CD4-positive, alpha-beta T cell treated with Interleukin-17A for 4 hours (primary cell): ENCODE measurements at places on chromosomes 1 and 21.

- no peak for DNase-seq
Observed at GRCh38 chr1:226563666-226564065, 15.1 kb downstream of the STUM start.

- no peak for DNase-seq
Observed at GRCh38 chr1:244826712-244827111, 8.7 kb upstream of the COX20 start.

GRCh38 chr21:34871026-34871908, 177.8 kb downstream of the RUNX1 start:
- no peak for DNase-seq

DNA sequence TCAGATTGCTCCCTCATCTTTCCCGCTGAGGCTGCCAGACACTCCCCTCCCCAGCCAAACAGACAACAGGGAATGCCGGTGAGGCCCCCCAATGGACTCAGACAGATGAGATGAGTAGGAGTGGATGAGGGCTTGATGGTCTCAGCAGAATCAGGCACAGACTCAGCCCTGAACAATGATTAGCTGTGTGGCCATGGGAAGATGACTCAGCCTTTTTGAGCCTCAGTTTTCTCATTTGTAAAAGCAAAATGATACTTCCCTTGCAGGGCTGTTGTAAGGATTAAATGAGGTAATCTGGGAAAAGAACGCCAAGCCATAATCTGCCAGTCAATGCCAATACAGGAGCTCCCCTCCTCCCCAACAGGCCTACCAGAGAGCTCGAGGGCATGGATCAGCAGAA, 12.4 kb downstream of the C1orf198 start:
- no peak for DNase-seq

- DNase-seq: no peak
Observed at GRCh38 chr21:16592381-16592780, 862.6 kb downstream of the USP25 start.

DNA sequence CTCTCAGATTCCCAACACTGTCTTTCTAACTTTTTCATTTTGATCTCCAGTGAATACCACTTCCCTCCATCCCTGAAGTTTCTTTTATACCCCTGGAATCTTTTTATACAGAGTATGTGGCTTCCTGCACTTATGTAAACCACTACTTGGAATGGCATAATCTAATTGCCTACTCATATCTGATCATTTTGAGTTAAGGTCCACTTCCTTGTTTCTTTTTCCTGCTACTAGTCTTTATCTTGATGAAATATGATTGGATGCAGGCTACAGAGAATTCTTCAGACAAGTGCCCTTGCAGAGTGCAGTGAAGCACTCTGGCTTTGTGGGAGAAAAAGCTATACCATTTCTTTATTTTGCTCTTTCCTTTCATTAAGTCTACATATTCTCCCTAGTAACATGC, 325.3 kb upstream of the ADAMTS5 start:
- no peak for DNase-seq

DNA sequence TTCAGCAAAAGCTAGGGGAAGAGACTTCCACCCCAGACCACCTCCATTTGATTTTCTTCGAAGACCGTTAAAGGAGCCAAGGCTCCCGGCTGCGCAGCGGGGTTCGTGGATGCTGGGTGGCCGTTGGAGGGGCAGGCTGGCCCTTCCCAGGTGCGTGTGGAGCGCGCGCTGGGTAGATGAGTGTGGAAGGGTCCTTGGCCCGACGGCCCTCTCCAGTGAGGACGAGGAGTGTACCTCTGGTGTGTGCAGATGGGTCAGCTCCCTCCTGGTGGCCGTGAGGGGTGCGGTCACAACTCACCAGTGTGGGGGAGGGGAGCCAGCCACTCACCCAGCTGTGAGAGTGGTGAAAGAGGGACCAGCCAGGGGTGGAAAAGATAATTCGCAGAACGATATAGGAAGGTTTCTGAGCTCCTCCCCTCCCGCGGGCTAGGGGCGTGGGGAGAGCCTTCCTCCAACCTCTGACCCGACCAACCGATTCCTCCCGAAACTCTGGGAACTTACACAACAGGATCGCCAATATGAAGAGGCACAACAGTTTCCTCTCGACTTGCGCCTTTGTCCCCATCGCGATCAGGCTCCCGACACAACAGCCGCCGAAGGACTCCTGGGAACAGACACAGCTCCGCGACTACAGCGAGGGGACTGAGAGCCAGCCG, at the start of gene F11R:
Gene F11R, minus strand, starts transcription at position 644 of the 656 bp plus-strand sequence. Its CDS starts 79 bp downstream, at position 565.
- no peak for DNase-seq

GRCh38 chr1:2866422-2867086, 65.1 kb upstream of the TTC34 start:
- no peak for DNase-seq
